Sigmoid colon (tissue), 7 donors: ENCODE measurements at places on chromosomes 2 and 18. TPM values are rescaled to one million over a fixed set of nuclear protein-coding genes. Genes with fewer than 3 reads are reported as not detected.

- peak; percentile 20 for DNase-seq
Measured at GRCh38 chr18:50633992-50634391, 74.1 kb downstream of the MAPK4 start.

DNA sequence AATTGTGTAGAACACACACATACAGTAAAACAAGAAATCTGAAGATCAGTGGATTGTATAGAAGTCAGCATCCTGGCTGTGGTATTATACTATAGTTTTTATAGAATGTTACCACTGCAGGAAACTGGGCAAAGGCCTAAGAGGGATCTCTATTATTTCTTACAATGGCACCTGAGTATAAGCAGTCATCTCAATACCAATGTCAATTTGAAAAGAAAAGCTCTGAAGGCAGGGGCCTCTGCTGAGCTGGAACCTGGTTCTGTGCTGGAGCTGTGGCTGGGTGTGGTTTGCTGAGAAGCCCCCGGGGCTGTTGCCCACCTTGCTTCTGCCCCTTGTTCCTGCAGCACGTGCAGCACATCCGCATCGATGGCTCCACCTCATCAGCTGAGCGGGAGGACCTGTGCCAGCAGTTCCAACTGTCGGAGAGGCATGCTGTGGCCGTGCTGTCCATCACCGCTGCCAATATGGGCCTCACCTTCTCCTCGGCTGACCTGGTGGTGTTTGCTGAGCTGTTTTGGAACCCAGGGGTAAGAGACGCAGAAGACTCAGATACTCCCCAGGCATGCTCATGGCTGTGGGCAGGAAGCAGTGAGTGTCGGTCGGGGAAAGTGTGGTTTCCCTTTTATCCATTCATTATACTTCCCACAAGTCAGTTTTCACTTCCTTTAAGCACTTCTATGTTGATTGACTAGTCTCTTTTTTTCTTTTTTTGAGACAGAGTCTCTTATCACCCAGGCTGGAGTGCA, 23.5 kb upstream of the RPL37A start:
- no peak for DNase-seq

Gene SNED1
- polyA plus RNA-seq, result 6.3 TPM

GRCh38 chr2:64447317-64448040, 6.5 kb upstream of the LGALSL start:
- DNase-seq, result peak; percentile 68

Gene IL1RL2
- polyA plus RNA-seq, result 0.90 TPM

Gene CREG2
- not detected for polyA plus RNA-seq

Gene REEP1
- polyA plus RNA-seq, result 1.8 TPM

DNA sequence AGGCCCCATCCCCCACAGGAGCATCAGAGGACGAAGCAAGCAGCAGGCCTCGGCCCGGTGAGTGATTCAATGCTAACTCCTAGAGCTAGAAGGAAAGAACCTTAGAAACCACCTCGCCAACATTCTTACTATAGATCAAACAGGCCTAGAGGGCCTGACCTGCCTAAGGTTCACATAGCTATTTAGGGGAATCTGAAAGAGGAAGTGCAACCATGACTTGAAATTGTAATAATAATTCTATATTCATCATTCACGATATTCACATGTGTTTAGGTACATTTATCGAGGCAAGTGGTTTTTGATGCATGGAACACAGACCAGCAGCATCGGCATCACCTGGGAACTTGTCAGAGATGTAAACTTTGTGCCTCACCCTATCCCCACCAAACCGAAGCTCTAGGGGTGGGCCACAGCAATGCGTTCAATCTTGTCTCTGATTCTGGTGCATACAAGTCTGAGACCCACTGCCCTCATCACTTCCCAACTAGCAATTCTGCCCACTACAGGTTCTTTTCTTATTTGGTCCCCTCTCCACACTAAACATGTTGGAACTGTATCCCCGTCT, 78.0 kb upstream of the DNMT3A start:
- no peak for DNase-seq

Gene KCNS3
- polyA plus RNA-seq, result 16.2 TPM

Gene G6PC2
- 0.06 TPM for polyA plus RNA-seq
